HFF-Myc (cell line): ENCODE measurements at places on chromosomes 7 and 10.
A peak's percentile ranks its signal among the peaks of the same experiment; 100 is the strongest.

DNA sequence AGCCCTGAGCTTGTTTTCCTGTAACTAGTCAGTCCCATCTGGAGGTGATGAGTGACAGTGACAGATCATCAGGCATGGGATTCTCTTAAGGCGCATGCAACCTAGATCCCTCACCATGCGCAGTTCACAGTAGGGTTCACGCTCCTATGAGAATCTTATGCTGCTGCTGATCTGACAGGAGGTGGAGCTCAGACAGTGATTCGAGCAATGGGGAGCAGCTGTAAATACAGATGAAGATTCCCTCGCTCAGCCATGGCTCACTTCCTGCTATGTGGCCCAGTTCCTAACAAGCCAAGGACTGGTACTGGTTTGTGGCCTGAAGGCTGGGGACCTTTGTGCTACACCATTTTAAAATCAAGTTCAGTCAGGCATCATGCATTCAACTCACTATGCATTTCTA, 221.7 kb downstream of the KIAA1217 start:
- no peak for DNase-seq

DNA sequence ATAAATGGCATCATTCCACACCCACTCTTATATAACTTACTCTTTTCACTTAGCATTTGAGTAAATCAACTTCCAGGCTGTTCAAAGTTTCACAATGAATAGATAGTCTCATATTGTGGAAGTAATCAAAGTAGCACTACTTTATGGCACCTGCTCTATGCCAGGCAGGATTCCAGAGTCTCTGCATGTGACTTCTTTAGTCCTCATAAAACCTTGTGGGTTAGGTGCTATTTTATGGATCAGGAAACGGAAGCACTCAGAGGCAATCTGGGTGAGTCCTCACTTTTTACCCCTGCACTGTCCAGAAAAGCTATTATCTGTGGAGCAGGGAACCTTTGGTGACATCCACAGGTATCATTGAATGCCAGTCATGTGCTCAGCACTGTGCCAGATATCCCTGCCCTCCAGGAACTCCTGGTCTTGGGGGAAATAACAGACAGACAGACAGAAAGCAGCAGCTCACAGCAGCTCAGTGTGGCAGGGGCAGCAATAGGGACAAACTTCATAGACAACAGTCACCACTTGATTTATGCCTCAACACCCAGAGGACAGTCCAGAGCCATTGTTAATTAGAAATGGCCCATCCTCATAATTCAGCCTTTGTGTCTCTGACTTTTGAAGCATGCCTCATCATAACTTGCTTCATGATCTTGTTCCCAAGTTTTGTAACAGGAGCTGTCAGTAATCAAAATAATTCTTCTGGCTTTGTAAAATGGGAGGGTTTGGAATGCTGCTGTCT, 160.6 kb downstream of the SEC23IP start:
- no peak for DNase-seq

GRCh38 chr10:78914060-78914378, 154.7 kb upstream of the ZMIZ1 start:
- no peak for DNase-seq

DNA sequence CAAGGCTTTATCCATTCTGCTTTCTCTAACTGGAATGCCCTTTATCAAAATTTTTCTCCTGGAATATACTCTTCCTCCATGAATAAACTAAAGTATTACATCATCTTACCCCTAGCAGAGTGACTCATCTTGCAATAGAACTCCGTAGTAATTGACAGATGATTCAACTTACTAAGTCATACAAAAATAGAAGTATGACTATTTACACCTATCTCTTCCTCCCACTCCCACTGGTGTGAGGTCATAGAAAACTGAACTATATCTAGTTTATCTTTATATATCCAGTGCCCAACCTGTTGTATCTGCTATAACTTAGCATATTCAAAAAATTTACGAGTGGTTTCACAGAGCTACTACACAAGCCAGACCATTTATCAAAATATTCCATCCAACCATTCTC, 26.1 kb downstream of the ABCB1 start:
- DNase-seq, result peak; percentile 3

DNA sequence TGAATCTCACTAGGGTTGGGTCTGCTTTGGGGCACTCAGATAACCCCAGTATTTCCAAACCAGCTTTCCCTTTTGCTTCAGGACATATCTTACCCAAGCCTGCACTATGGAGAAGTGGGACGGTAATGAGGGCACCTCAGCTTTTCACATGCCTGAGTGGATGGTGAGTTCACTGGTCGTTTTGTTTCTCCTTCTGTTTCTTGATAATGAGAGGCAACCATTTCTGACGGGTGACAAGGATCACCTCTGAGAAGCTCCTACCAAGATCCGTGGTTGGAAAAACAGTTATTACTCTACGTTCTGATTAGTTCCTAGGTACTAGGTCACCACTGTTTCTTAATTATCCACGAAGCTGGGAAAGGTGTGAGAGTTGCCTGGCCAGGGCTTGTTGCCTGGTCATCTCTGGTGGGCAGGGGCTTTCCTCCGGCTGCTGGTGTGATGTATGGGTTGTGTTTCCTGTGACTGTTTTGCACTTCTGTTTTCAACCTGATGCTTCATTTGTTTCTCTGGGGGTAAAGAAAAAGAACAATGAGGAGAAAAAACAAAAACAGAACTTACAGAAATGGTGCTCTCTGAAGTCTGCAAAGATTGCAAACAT, 65.7 kb upstream of the STRIP2 start:
- no peak for DNase-seq

DNA sequence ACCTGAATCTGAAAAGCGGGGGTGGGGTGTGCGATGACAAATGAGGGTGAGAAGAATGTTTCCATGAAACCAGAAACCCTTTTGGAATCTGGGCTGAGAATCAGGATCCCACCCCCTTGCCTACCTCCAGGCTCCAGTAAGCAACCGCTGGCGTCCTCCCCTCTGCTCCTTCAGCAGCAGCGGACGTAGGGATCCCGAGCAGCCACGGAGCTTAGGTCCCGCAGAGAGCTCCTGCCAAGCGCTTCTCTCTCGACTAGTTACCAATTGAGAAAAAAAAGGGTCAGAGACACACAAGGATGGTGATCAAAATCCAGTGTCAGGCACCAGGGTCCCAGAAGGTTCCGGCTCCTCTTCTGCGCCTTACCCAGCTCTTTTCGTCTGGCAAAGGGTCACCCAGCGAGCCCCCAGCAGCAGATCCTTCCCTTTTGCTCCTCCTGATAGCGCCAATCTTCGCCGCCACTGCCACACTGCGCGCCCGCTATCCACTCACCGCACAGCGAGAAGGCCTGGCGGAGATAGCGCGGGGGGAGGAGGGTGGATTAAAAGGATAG, 733.5 kb downstream of the ZWINT start:
- DNase-seq, result no peak

DNA sequence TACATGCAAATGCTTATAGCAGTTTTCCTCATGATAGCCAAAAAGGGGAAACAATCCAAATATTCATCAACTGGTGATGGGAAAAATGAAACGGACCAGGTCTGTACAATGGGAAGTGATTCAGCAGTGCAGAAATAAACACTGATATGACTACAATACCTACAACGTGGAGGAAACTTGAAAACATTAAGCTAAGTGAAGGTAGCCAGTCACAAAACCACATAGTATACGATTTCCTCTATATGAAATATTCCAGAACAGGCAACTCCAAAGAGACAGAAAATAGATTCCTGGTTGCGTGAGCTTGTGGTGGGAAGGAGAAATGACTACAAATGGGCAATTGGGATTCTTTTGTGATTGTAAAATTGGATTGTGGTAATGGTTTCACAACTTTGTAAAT, 263.1 kb upstream of the PITRM1 start:
- DNase-seq, result no peak

GRCh38 chr7:91299952-91300775, 35.9 kb downstream of the FZD1 start:
- DNase-seq, result no peak

DNA sequence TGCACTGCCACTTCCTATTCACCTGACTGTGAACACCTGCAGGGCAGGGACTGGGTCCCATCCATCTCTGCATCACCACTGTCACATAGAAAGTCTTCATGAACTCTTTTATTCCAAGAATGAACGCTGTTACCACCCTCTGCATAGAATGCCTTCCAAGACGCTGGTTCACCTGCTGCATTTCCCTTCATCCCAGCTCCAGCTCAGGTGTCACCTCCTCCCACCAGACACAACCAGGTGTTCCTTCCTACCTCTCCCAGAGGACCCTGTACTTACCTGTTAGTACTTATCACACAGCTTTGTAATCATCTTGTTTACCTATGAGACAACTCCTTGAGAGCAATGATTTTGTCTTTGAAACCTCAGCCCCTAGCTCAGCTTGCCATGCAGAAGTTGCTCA, 31.1 kb downstream of the SORBS1 start:
- no peak for DNase-seq

DNA sequence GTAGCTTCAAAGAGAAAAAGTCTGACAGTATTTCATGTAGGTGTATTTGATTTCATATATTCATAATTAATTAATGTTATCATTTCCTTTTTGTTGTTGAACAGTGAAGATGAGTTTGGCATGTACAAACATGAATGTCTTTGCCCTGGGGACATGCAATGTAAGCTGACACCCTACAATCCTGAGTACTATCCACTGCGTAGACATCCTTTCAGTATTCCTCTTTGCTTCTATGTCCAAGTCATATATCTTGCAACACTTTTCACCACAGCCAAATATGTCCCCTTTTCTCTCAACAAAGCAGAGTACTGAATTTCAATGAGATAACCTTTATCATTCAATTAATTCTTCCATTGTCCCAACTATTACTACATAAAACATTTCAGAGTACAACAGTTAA, 93.6 kb downstream of the GPR37 start:
- no peak for DNase-seq

- no peak for DNase-seq
Observed at GRCh38 chr7:18459484-18460245, 35.9 kb upstream of the HDAC9 start.

- DNase-seq, result no peak
Observed at GRCh38 chr7:2787251-2787951, 56.7 kb downstream of the GNA12 start.

DNA sequence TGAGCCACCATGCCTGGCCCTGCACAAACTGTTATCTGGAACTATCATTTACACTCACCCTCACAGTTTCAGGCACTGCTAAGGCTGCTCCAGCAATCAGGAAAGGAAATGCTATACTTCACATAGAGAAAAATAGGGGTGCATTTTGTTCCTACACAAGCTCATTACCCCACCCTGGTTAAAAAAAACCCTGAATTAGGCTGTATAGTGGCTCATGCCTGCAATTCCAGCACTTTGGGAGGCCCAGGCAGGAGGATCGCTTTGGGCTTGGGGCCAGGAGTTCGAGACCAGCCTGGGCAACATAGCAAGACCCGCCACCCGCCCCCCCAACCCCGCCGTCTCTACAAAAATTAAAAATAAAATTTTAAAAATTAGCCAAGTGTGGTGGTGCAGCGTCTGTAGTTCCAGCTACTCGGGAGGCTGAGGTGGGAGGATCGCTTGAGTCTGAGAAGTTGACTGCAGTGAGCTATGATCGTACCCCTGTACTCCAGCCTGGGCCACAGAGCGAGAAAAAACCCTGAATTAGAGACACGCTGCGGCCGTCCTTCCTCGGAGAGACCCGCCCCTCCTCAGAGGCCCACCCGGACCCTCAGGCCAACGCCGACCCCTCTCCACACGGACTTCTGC, 539 bp downstream of the PTCD1 start:
- no peak for DNase-seq

- DNase-seq, result no peak
Observed at GRCh38 chr7:29851487-29851886, 45.2 kb downstream of the WIPF3 start.

- no peak for DNase-seq
Observed at GRCh38 chr7:87199241-87199640, 20.3 kb downstream of the TMEM243 start.

GRCh38 chr7:155998766-155999630, 186.7 kb upstream of the SHH start:
- DNase-seq, result no peak

DNA sequence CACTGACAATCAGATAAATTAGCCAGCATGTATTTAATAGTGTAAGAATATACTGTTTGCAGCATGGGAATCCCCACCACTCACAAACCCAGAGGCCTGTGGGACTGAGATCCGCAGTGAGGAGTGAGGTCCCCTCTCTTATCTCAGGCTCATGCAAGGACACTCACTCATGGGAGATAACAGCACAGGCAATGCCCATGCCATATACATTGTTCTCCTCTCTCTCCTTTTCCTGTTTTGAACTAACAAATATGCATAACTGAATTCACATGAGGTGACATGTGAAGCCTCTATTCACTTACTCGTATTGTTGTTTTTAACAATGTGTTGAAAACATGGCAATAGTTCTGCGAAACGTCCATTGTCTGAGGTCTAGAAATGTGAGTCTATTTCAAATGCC, 230.5 kb downstream of the ARHGAP21 start:
- DNase-seq, result no peak

- DNase-seq, result no peak
Observed at GRCh38 chr10:32148864-32149251, 92.6 kb upstream of the KIF5B start.

DNA sequence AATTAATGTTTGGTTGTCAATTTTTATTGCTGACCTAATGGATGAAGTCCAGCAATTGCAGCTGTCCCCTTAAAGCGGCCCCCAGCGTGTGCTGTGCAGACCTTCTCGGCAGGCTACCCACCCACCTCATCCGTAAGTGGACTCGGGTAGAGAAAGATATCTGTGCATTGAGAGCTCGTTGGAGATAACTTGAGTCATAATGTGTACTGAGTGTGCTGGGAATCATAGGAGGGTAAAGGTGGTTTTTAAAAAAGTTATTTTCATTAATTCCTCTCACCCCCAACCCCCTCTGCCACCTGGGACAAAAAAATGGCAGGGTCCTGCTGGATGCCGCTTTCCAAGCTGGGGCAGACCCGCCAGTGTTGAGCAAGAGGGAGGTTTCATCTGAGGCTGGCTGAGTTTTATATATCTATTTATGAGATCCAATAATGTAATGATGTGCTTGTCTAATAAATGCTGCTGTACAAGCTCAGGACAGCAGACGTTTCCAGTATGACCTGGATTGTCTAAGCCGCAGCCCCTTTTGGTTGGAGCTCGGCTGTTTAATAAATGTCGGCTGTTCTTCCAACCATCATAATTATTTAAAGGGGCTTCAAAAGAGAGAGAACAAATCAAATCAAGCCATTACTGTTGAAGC, 119.1 kb downstream of the NKX6-2 start:
- no peak for DNase-seq

GRCh38 chr10:117663750-117664149, 121.2 kb downstream of the EMX2 start:
- DNase-seq, result peak; percentile 84
